GM04504 (cell line): ENCODE measurements at places on chromosomes 1 and 21.

DNA sequence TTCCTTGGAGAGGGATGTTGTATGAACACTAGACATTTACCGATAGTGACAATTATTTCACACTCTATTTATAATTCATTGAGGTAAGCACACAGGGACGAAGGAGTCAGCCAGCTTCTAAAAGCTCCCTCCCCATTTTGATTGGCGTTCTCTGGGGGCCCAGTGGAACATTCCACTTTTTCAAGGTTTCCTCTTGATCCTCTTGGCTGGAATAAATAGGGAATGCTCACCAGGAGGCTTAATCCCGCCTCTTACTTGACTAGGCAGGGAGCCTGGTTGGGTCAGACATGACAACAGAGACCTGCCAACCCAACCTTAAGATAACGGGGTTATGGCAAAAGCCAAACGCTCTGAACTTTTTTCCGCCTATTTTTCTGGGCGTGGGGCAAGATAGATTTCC is 974 bp downstream of the ACTN2 start:
- DNase-seq: no peak

GRCh38 chr1:18128298-18128697 is 20.7 kb downstream of the IGSF21 start:
- no peak for DNase-seq

- no peak for DNase-seq
Measured at GRCh38 chr1:114669562-114670082, at the start of gene DENND2C. TSS of gene DENND2C (minus strand) at chr1:114670049. CDS start at chr1:114625984, 44,065 bp downstream.

DNA sequence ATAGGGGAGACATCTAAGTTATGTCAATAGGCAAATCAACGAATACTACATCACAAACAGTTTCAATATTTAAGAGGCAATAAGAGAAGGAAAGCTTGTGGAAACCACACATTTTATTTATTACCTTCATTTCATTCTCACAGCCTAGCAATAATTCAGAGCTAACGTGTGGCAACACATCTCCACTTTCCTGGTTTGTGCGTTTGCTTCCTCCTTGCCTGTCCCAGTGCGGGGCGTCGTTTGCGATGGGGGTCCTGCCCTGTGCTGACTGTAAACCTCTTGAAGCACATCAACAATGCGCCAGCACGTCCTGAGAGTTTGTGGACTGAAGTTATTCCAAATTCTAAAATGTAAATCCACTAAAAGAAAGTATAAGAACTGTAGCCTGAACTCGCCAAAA is 14.4 kb upstream of the VPS26C start:
- no peak for DNase-seq

- peak; percentile 72 for DNase-seq
Measured at GRCh38 chr1:9700340-9700739, 48.8 kb downstream of the PIK3CD start.
